ENCODE measurements at places on chromosomes 3 and 15. TPM values are rescaled to one million over a fixed set of nuclear protein-coding genes. Genes with fewer than 3 reads are reported as not detected.

The DNAJA4 gene
- polyA plus RNA-seq = 4.9 TPM

The PDHB gene
- 93.8 TPM for polyA plus RNA-seq

The TICRR gene
- not detected for polyA plus RNA-seq

The DNAH12 gene
- not detected for polyA plus RNA-seq

The PRR20G gene
- polyA plus RNA-seq = not detected

The SERF2 gene
- polyA plus RNA-seq = 1,782 TPM

The ZNF385D gene
- not detected for polyA plus RNA-seq

The PROS1 gene
- polyA plus RNA-seq = 0.68 TPM

The ACVR2B gene
- 0.03 TPM for polyA plus RNA-seq

The GPR171 gene
- 3.1 TPM for polyA plus RNA-seq

DNA sequence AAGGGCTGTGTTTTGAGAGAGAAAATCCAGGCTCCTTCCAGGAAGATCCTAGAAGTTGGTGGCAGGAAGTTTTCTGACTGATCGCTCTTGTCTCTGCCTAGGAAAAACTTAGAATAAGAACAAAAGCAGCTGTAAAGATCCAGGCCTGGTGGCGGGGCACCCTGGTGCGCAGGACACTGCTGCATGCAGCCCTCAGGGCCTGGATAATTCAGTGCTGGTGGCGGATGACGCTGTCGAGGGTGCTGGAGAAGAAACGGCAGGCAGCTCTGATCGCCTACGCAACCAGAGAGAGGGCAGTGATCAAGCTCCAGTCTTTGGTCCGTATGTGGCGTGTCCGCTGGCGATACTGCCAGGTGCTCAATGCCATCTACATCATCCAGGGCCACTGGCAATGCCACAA, 1.5 kb downstream of the IQCF2 start:
- no peak for DNase-seq

- DNase-seq = no peak
Measured at GRCh38 chr3:9311228-9311627, 51.6 kb upstream of the THUMPD3 start.

DNA sequence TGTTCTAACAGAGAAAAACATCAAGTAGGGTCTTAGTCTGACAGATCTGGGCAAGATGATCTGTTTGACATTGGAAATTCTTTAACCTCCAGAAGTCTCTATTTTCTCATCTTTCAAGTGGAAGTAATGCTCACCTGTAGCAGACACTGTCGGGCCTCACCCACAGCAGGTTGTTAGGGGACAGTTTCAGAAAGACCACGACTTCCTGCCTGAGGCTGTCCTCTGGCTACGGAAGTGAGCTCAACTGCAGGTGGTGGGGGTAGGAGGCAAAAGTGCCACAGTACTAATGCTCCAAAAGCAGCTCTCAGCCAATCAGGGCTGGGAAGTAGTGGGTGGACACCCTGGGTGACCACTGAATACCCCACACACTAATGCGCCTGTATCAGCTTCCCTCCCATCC, 111.4 kb upstream of the TOPAZ1 start:
- no peak for DNase-seq

DNA sequence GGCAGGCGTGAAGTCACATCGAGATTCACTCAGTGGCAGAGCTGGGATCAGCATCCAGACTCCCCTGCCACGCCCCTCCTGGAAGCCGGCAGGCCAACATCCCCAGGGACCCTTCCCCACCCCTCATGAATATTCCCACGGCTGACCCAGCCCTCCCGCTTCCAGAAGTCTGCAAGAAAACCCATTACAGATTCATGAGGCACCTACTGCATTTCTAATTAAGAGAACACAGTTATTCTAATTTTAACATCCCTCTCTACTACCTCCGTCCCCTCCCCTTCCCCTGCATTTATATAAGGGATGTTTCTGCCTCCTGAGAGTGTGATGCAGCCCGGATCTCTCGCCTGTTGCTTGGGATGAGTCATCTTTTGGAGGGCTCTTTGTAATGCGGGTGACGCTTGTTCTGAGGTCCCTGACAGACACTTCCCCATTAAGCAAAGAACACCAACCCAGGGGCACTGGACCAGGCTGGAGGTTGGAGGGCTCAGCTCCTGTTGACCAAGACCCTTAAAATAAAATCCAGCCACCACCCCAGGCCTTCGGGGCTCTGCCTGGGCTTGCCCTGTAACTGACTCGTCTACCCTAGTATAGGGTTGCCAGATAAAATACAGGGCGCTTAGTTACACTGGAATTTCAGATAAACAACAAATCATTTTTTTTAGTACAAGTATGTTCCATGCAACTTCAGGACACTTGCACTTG, 118.7 kb downstream of the NUP210 start:
- DNase-seq = no peak

GRCh38 chr3:16883723-16884083, 1.1 kb upstream of the PLCL2 start:
- no peak for DNase-seq

GRCh38 chr3:58779934-58780333, 113.4 kb upstream of the FAM3D start:
- no peak for DNase-seq

DNA sequence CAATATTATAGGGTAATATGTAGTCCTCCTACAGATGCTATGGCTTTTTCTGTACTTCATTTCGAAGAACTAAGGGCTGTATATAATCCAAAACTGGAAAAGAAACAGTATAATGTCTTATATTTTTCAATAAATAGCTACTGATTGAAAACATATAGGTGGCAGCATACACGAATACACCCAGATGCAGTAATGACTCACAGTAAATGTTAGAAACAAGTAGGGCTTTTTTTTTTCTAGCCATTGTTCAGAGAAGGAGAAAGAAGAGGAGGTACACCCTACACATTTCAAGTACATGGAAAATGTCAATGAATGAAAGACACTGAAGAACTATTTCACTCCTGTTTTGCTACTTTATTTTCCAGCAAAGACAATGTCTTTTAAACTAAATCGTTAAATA, 9.4 kb downstream of the DAZL start:
- no peak for DNase-seq

- DNase-seq = no peak
Measured at GRCh38 chr15:47983533-47983932, 137.3 kb upstream of the SLC24A5 start.

DNA sequence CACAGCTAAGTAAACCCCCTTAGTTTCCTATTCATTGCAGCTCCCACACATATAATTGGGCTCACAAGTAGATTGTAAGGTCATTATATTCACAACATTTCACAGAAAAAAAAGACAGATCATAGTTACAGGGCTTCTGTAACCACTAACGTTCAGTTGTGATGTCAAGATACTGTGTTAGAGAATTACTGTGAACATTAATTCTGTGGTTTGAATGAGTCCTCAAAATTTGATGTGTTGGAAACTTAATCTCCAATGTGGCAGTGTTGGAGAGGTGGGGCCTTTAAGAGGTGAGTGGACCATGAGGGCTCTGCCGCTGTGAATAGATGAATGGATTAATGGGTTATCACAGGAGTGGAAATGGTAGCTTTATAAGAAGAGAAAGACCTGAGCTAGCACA, 21.3 kb downstream of the GRK7 start:
- no peak for DNase-seq

DNA sequence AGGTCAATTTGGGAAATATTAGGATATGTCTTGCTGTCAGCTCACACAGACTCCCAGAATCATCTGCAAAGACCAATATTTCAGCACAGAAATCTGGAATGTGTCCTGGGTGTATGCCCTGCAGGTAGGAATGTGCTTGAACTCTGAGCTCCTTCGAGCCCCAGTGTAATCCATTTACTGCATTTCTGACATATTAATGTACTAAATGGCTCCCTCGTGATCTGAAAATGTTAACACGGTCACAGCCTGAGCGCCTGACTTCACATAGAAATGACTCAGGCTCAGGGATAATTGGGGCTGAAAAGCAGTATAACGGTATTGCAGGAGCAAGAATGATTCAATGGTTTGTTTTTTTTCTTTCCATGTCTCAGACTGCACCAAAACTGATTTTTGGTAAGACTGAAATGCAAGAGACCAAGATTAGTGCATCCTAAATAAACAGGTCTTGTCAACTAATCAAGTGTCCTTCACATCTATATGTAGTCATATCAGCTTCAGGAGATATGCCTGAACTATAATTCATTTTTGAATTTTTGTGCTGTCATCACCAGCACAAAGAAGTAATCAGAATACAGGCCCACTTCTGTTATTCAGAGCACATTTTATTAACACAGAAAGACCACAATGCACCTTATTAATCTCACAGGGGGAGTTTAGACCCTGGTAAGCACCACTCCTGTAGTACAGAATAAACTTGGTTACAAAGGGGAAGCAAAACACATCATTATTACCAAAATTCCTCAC, 49.8 kb downstream of the DCLK3 start:
- no peak for DNase-seq

GRCh38 chr3:114632757-114633424, 339.1 kb downstream of the TIGIT start:
- no peak for DNase-seq

- no peak for DNase-seq
Measured at GRCh38 chr15:93268066-93268465, 179.1 kb upstream of the RGMA start.

DNA sequence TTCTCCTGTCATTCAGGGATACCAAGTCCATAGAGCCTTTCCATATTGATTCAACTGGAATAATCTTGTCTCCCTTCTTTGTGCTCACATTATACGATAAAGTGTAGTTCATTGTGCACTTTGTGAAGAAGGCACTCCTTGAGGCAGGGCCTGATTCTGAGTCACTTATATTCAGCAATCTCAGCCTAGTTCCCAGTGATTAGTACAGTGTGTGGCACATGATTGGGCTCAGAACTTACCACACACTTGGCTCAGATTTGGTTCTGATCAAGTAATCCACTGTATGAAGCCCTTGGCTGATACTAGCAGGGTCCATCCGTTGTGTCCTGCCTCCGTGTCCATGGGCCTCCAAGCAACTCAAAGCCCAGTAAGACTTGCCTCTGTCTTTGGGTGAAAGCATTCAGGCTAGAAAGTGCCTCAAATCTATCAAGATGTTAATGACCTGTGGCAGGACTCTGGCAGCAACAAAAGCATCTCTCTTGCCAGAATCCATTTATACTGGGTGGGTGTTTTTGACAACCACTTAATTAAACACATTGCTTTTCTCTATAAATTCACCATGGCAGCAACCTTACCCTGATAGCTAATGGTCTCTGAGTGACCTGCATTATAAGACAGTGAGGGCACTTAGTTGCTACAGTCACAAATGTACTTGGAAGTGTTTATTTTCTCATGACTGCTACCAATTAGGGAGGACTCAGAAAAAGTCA, 51.3 kb downstream of the TPRG1 start:
- no peak for DNase-seq

DNA sequence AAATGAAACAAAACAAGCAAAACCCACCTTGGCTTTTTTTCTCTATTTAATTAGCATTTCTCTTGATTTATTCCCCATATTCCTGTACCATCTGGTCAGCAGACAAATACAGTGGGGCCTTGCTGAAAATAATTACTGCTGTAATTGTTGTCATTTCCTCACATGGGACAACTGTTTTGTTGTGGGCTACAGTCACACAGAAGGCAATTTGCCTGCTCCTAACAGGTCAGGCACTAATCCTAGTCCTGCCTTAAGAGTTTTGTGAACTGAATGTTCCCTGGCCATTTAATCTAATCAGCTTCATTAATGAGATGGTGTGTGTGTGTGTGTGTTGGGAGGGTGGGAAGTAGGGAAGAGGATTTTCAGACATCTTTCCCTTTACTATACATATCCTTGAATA, 11.6 kb downstream of the TRPC1 start:
- no peak for DNase-seq

DNA sequence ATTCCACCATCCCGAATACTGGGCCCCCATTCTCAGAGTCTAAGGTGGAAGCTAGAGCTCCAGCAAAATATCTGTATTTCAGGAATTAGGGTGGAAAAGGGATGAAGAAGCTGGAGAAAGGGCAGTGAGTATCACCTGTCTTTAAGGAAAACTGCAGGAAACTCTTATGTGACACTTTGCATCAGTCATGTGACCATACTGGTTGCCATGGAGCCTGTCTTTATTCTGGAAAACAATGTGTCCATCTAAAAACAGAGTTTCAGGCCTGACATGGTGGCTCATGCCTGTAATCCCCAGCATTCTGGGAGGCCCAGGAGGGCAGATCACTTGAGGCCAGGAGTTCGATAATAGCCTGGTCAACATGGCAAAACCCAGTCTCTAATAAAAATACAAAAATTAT, 52.9 kb upstream of the FSIP1 start:
- DNase-seq = no peak
